Lung microvascular endothelial cell (primary cell): ENCODE measurements at places on chromosomes 1 and 21. TPM values are rescaled to one million over a fixed set of nuclear protein-coding genes. Genes with fewer than 3 reads are reported as not detected.

The KMO gene
- not detected in 2 replicates for total RNA-seq

The CHAF1B gene
- 0.60 and 2.2 TPM in 2 replicates for total RNA-seq

The FMO2 gene
- total RNA-seq: 0.20 TPM in 1 of 2 replicates, not detected in the other

The PCP4L1 gene
- not detected in 2 replicates for total RNA-seq

The TIE1 gene
- total RNA-seq: 749 and 1,401 TPM in 2 replicates

The RIPK4 gene
- total RNA-seq: under 0.01 and 1.1 TPM in 2 replicates

The KCNA3 gene
- not detected in 2 replicates for total RNA-seq

The CD160 gene
- not detected in 2 replicates for total RNA-seq

The PPIAL4G gene
- total RNA-seq: not detected in 2 replicates

The PADI1 gene
- total RNA-seq: under 0.01 TPM in 1 of 2 replicates, not detected in the other

The PLEKHG5 gene
- 17.9 and 20.9 TPM in 2 replicates for total RNA-seq

The ITLN2 gene
- total RNA-seq: not detected in 2 replicates

The OR6K3 gene
- not detected in 2 replicates for total RNA-seq

The F3 gene
- total RNA-seq: 1.1 and 1.4 TPM in 2 replicates

The CAPN2 gene
- 138 and 217 TPM in 2 replicates for total RNA-seq

The SLC30A7 gene
- total RNA-seq: 22.0 and 27.4 TPM in 2 replicates

The ADCY10 gene
- not detected in 2 replicates for total RNA-seq

The ZNF697 gene
- total RNA-seq: 13.1 and 18.8 TPM in 2 replicates

The MLLT11 gene
- 1.4 and 2.8 TPM in 2 replicates for total RNA-seq

The SRSF4 gene
- total RNA-seq: 19.4 and 35.7 TPM in 2 replicates

The CYP4B1 gene
- total RNA-seq: not detected in 2 replicates

The TRIM67 gene
- not detected in 2 replicates for total RNA-seq

The F13B gene
- under 0.01 TPM in 1 of 2 replicates, not detected in the other for total RNA-seq

The AMY2A gene
- not detected in 2 replicates for total RNA-seq
